ENCODE measurements at places on chromosomes 16 and 17.

- DNase-seq, result no peak
Measured at GRCh38 chr16:30885196-30885595, 8.7 kb downstream of the BCL7C start.

- DNase-seq, result no peak
Measured at GRCh38 chr16:3730161-3731125, 13.1 kb upstream of the TRAP1 start.

GRCh38 chr17:78893684-78894083 lies 9.3 kb downstream of the CEP295NL start:
- no peak for DNase-seq

- no peak for DNase-seq
Measured at GRCh38 chr17:58136669-58137279, 11.4 kb upstream of the OR4D1 start.

- DNase-seq, result no peak
Measured at GRCh38 chr17:8913091-8913490, 45.6 kb upstream of the PIK3R6 start.

- DNase-seq, result no peak
Measured at GRCh38 chr17:56608944-56609343, 15.4 kb downstream of the NOG start.

DNA sequence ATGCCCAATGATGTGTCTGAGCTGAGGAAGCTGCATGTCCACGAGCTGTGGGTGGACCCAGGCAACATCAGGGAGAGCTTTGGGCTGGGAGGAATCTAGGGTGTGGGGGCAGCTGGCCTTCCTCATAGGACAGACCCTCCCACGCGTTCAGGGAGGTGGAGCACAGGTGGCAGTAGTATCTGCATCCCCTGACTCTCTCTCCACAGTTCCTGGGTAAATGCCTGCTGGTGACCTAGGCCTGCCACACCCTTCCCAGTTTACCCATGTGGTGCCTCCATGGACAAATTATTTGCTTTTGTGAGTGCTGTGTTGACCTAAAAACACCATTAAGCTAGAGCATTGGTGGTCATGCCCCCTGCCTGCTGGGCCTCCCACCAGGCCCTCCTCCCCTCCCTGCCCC lies 3.2 kb downstream of the HBM start:
- no peak for DNase-seq

DNA sequence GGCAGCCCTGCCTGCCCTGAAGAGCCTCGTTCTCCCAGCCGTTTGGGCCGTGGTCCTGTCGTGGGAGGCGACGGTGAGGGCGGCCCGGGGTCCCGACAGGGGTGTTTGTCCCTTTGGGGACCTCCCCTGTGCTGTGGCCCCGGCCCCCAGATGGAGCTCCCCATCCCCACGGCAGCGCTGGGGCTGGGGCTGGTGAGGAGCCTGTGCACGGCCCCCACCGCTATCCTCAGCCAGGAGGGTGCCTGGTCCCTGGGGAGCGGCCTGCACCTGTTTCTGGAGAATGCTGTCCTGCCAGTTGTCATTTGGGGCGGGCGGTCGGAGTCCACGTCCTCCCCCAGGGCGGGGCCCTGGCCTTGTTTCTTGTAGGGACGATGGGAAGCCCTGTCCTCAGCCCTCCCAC lies 6.6 kb downstream of the CAPN15 start:
- DNase-seq, result no peak

- no peak for DNase-seq
Measured at GRCh38 chr17:49466436-49466835, 28.7 kb upstream of the NGFR start.

GRCh38 chr16:6864671-6865070 lies 468.0 kb upstream of the RBFOX1 start:
- peak; percentile 16 for DNase-seq

- DNase-seq, result no peak
Measured at GRCh38 chr17:58310511-58311428, 17.8 kb downstream of the TSPOAP1 start.

DNA sequence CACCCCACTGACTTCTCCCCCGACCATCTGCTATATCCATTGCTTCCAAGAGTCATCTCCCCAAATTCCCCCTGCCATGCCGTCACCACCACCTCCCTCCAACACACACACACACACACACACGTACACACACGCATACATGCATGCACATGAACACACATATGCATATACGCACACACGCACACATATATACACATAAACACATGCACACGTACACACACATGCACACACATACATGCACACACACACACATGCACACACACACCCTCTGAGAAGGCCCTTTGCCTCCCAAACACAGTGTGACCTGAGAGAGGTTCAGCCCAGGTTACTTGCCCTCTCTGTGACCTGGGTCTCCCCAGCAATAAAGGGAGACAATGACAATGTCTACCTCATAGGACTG lies 95.1 kb downstream of the ZNF423 start:
- no peak for DNase-seq

DNA sequence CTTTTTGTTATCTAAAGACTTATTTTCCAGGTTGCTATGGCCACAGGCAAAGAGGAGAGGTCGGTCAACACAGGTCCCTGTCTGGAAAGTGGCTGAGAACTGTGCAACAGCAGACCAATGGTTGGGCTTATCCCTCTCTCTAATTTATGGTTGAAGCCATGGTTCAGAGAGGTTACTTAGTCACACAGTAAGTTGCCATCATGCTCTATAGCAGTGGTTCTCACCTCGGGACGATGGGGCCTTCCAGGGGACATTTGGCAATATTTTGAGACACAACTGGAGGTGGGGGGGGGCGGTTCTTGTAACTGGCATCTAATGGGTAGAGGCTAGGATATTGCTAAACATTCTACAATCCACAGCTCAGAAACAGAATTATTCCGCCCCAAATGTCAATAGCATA lies 842 bp upstream of the LDAF1 start:
- no peak for DNase-seq

- no peak for DNase-seq
Measured at GRCh38 chr16:74626741-74627416, 20.0 kb upstream of the GLG1 start.

DNA sequence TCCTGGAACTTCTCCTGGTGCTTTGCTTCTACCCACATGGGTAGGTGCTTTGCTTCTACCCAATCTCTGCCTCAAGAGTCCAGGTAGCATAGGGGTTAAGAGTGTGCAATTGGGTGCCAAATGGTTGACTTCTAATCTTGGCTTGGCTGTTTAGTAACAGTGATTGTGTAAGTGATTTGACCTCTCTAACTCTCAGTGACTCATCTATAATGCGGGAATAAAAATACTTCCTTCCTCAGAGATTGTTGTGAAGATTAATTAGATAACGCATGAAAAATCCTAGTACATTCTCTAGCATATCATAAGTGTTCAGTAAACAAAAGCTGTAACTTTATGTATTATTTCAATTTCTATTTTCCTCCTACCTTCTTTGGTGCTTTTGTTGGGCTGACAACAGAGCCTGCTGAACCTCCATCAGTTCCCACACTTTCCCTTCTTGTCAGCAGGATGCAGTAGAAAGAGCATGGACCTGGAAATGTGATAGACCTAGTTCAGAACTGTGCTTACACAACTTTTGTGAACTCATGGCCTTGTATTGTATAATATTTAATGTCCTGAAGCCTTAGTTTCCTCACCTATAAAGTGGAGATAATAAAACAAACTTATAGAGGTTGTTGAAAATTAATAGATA lies 72.9 kb upstream of the SMIM36 start:
- no peak for DNase-seq

DNA sequence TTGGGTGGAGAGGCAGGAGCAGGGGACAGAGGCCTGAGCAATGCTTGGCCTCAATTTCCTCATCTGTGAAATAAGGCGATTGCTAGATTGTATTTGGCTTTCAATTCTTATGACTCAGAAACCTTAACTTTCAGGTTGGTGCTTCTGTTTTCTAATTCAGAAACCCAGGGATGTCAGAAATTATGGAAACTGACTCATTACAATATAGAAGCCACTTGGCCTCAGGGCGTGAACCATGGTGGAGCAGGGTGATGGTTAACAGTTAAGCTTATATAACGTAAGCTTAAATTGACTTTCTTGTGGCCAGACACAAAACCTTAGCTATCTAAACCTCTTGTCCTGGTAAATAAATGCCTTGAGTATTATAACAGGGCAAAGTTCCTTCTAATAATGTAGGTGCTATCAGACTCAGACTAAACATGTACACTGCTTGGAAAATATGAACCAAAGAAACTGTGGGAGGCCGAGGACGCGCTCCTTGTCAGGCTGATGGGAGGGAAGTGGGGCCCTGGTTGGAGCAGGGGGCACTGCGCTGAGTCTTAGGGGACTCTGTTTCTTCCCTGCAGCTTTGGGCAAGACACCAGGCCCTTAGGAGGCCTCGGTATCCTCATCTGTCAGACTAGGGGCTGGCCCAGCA lies 17.1 kb upstream of the SREBF1 start:
- DNase-seq, result no peak

GRCh38 chr17:47257651-47258339 lies 4.2 kb downstream of the ITGB3 start:
- DNase-seq, result peak; percentile 57

GRCh38 chr16:76910931-76911330 lies 280.1 kb upstream of the MON1B start:
- DNase-seq, result peak; percentile 36

- DNase-seq, result no peak
Measured at GRCh38 chr16:54363766-54364165, 77.2 kb upstream of the IRX3 start.

- no peak for DNase-seq
Measured at GRCh38 chr16:10504404-10504885, 76.0 kb downstream of the EMP2 start.

- peak; percentile 40 for DNase-seq
Measured at GRCh38 chr17:78628547-78629435, 51.6 kb upstream of the DNAH17 start.

- DNase-seq, result no peak
Measured at GRCh38 chr17:79859676-79860615, 20.7 kb upstream of the CBX4 start.

DNA sequence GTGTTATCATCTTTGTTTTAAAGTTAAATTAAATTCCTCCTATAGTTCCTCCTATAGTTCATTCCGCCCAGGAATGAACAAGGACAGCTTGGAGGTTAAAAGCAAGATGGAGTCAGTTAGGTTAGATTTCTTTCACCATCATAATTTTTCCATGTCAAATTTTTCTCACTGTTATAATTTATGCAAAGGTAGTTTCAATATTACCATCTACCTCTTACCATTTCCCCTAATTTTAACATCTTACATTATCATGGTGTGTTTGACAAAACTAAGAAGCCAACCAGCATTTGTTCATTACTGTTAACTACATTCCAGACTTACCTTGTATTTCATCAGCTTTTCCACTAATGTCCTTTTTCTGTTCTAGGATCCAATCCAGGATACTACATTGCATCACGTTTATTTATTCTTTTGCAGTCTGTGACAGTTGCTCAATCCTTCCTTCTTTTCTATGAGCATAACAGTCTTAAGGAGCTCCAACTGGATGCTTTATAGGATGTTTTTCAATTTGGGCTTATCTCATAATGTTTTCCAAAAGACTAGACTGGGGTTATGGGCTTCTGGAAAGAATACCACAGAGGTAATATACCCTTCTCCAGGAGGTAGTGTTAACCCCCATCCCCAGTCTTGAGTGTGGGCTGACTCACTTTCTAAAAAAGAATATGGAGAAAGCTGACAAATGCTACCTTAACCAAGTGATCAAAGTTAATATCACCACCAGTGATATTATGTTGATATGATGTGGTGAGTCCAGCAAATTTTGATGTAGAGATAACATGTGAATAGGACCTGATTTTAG lies 158.5 kb downstream of the PPM1E start:
- DNase-seq, result no peak

- DNase-seq, result no peak
Measured at GRCh38 chr16:57923841-57924240, 47.1 kb downstream of the CNGB1 start.

DNA sequence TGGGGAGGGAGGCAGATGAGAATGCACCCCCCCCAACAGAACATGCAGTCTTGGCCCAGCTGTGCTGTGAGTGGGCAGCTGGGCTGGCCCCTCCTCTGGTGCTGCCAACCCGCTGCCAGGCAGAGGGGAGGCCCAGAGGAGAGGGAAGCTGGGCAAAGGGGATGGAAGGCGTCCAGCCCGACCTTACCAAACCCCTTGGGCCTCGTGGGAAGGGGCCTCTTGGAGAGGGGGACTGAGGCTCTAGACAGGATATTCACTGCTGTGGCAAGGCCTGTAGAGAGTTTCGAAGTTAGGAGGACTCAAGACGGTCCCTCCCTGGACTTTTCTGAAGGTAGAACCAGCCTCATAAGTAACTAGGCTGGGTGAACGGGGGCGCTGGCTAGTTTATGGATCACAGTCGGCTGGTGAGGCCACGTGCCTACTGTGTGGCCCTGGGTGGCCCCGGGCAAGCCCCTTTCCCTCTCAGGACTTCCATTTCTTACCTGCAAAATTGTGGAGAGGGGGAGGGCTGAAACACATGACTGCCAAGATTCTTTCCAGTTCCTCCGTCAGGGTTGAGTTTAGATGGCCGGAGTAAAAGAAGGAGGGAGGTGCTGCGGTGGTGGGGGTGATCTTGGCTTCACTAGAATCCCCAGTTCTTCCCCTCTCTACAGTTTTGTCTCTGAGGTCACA lies 857 bp upstream of the STAT5A start:
- peak; percentile 51 for DNase-seq

DNA sequence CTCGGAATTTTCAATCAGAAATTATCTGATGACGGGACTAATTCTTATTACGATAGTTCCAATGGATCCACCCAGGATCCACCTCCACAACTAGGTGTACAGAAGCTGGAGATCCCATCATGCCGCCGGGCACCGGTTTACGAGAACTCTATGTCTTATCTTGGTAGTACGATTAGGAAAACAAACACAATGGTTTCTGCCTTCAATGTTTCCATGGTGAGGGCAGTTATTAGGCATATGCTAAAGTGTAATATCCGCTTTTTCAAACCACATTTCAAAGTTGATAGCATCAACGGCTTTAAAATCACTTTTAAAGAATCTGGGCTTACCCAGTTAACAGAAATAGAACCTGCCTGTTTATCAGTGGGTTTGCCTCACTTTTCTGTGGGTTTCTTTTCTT lies 705.7 kb downstream of the MAF start:
- no peak for DNase-seq

DNA sequence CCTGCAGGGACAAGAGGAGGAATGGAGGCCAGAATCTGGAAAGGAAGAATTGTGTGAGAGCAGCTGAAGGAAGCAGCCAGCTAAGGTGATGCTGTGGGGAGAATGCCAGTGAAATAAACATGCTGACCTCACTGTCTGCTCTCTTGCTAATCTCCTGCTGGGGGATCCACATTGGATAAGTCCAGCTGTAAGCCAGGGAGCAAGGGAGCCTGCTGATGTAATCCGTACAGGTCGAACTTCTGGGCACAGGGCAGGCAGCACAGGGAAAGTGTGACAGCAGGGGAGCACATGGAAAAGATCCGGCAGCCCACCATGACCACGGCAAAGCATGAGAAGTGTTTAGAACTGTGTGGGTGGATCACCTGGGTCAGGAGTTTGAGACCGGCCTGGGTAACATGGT lies 7.5 kb upstream of the XPO6 start:
- no peak for DNase-seq

GRCh38 chr16:87926246-87927194 lies 9.8 kb downstream of the CA5A start:
- DNase-seq, result no peak

DNA sequence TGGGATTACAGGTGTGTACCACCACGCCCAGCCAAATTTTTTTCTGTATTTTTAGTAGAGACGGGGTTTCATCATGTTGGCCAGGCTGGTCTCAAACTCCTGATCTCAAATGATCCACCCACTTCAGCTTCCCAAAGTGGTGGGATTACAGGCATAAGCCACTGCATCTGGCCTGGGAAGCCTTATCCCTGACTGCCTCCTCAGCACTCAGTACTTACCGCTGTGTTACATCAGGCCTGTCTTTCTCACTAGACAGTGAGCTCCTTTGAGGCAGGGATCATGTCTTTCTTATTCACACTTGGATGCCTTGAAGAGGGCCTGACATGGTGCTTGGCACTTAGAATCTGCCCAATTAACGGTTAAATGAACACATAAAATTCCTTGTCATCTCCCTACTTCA lies 56.3 kb upstream of the MTMR4 start:
- DNase-seq, result no peak

Measured in muscle of back (tissue), 13 donors.